Adipocyte (in vitro differentiated cells): ENCODE measurements at places on chromosomes 6 and 20.

- DNase-seq, result peak; percentile 33
Observed at GRCh38 chr6:132768051-132768517, 10.4 kb upstream of the VNN2 start.

- DNase-seq, result peak; percentile 55
Observed at GRCh38 chr6:26420688-26421171, 18.7 kb downstream of the BTN3A1 start.

GRCh38 chr6:150517175-150517574 lies 82.5 kb upstream of the PLEKHG1 start:
- no peak for DNase-seq

DNA sequence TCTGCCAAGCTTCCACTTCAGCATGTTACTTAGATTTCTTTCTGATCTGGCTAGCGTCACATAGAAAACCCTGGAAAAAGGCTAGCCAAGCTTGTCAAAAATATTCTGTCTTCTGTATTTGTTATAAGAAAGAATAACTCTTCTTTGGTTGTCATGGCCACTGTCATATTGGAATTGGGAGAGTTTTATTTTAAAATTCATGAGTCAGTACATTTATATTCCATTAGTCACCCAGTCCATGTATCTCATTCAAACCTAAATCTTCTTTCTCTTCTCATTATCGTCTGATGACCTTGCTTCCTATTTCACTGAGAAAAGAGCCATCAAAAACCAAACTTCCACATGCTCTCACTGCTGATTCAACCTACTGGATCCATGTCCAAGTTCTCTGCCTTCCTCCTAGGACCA lies 65.7 kb downstream of the EPM2A start:
- DNase-seq, result peak; percentile 60

DNA sequence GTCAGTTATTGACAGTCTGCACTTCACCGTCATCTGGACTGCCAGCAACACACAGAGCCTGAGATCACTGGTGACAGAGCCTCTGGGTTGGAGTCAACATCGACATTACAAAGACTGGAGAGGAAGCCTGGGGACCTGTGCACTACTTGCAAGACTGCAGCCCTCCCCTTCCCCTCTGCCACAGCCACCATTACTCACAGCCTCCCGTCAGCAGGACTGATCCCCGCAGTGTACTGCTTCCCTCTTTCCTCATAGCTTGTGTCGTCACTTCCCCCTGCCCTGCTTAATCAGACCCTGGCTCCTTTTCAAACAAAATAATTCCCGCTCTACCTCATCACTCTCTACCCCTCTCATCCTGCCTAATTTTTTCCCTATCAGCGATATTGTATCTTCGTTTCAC lies 235.5 kb upstream of the KCNQ5 start:
- no peak for DNase-seq

- no peak for DNase-seq
Observed at GRCh38 chr6:112343977-112344376, 3.2 kb upstream of the RFPL4B start.

GRCh38 chr6:111113336-111114086 lies 26.2 kb downstream of the SLC16A10 start:
- DNase-seq, result peak; percentile 7

DNA sequence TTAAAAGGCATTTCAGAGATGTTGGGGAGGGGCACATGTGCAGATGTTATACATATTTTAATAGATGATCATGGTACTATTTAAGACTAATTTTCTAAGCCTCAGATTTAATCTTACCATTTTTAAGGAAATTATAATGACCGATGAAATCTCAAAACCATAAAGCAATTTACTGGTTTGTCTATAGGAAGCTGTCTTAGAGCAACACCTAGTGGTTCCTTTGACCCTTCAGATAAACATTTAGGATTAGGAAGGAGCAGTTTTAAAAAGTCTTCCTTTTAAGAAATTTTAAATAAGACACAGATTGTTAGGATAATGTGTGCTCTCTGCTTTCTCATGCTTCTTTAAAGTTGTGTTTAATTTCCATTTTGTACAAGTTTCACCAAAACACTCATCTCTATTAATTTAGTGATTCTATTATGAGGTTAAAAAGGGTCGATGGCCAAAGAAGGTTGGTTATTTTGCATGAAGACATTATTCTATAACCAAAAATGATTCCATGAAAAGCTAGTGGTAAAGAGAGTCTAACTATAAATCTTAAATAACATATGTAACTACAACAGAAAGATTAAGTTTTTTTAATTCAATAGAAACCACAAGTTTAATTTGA lies 376.4 kb downstream of the HACE1 start:
- DNase-seq, result peak; percentile 18

DNA sequence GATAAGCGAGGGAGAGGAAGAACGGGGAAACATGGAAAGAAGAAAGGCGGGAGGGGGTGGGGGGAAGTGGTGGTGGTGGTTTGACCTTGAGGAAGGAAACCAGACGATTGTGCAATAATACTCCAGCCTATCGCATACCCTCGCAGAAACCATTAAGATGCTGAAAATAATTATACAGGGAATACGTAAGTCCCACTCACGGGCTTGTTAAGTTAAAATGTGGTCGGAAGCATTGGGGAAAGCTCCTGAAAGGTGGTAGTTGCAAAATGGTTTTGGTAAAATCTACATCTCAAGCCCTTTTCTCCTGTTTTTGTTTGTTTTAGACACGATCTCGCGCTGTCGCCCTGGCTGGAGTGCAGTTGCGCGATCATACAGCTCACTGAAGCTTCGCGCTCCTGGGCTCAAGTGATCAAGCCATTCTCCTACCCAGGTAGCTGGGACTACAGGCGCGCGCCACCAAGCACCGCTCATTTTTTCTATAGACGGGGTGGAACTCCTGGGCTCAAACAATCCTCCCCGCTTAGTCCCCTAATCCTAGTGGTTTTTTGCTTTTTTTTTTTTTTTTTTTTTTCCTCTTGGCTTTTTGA lies 128.9 kb upstream of the ZNF184 start:
- DNase-seq, result no peak

GRCh38 chr6:5509106-5509505 lies 247.8 kb downstream of the FARS2 start:
- DNase-seq, result no peak

DNA sequence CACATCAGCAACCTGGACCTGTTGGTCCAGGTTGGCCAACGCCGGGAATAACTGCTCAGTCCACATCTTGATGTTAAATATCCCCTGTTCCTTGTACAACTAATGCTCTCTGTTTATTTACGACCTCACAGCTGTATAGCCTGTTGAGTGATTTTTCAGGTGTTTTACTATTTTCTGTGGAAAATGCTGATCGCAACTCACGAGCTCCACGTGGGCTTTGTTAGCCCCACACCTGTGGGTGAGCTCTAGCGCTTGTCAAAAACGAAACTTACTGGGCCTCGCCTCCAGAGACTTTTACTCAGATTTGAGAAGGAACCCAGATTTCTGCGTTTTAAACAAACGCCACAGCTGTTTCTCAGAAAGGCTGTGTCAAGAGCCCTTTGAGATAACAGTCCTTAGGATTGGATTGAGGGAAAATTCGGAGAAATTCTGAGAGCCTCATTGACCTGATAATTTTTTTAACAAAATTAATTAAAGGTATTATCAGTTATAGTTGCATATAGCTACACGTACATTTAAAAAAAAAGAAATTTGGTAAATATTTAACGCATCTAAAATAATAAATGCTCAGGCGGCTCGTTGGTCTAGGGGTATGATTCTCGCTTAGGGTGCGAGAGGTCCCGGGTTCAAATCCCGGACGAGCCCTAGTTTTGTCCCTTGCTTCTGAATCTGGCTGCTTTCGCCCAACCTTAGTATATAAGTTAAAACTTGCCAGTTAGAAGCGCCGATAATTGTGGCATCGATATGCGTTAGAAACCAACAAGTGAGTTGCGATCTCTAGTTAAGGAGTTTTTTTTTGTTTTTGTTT lies 16.7 kb downstream of the HMGN4 start:
- peak; percentile 75 for DNase-seq

DNA sequence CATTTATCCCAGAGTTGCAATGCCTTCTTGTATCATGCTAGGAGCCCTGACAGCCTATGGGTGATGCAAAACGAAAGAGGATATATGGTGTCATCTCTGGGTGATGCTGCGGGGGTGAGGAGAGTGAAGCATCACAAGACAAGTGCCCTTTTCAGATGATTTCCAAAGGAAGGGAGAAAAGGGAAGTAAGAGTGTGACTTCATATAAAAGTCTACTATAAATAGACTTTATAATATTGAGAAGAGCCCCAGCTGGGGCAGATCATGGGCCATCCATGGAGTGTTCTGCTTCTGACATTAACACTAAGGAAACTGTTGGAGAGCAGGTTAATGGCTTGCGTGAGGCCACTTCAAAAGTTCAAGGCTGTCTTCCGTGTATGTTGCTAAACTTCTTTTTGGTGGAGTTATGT lies 4.4 kb downstream of the CD83 start:
- no peak for DNase-seq

DNA sequence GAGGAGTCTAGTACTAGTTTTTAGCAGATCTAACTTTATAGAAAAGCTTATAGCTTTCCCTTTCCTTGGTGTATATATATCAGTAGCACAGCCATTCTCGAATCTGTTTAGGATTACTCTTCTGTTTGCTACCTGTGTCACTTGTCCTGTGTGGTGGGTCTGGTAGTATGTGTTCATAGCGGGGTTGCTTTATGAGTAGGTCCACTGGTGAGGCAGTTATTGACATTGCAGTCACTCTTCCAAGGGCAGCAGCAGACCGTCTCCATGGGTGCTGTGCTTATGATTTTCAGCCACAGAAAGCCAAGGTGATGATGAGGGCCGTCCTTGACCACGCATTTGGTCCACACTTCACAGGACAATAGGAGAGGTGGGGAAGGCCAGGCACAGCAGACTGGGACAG lies 171.5 kb downstream of the CDKAL1 start:
- no peak for DNase-seq

GRCh38 chr6:37974381-37974780 lies 154.9 kb downstream of the ZFAND3 start:
- DNase-seq, result no peak

GRCh38 chr6:107957909-107958688 lies at the start of gene SEC63:
TSS of gene SEC63 (minus strand) at chr6:107958208. CDS start at chr6:107958009, 199 bp downstream.
- peak; percentile 99 for DNase-seq

GRCh38 chr20:54208548-54209176 lies 775 bp downstream of the PFDN4 start:
- peak; percentile 73 for DNase-seq

- DNase-seq, result peak; percentile 54
Observed at GRCh38 chr6:130969791-130970491, 93.1 kb downstream of the EPB41L2 start.

- no peak for DNase-seq
Observed at GRCh38 chr6:54861905-54862616, 15.5 kb downstream of the FAM83B start.

- no peak for DNase-seq
Observed at GRCh38 chr6:142637624-142638351, 307.2 kb downstream of the HIVEP2 start.

DNA sequence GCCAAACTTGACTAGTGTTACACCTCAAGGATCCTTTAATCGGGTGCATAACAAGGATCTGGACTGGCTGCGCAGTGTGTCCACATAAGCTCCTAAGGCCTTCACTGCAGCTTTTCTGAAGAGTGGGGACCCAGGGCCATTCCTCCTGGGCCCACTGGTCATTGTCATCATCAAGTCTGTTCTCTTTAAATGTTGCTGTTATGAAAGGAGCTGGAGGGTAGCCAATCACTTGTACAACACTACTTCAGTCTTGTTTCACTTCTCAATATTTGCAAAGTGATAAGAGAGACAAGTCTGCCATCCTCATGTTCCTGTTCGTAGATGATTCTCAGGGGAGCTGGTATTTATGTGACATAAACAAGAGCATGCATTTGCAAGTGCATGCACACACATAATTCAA lies 149.8 kb downstream of the SYNDIG1 start:
- DNase-seq, result no peak

DNA sequence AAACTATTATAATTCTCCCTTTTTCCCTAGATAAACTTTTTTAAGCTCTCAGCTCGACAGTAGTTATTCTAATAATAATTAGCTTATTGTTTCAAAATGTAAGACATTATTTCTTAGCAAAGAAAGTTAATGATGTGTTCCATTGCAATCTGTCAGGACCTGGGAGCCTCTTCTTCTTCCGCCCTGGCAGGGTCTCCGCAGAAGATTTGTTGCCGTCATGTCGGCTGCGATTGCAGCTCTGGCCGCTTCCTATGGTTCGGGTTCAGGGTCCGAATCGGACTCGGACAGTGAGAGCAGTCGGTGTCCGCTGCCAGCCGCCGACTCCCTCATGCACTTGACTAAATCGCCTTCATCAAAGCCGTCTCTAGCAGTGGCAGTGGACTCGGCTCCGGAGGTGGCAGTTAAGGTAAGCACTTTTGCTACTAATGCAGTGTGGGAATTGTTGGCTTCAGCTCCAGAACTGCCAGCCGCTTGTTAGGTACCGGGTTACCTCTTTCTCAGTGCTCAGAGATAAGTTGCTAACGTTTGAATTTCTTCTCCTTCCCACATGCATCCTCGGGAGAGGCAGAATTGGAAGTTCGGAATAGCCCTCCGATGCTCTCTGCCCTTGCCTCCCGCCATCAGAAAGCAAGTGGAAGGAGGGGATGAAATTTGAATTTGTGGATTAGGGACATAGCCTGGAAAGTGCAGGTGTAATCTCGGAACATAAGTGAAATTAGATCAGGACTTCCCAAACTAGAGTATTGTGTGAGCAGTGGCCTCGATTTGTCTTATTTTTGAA lies at the start of gene CDC40:
CDC40 (plus strand) TSS at position 200 of the 781 bp plus-strand sequence; CDS start at position 218, 18 bp downstream.
- DNase-seq, result peak; percentile 84

GRCh38 chr6:159959976-159960384 lies 8.9 kb upstream of the IGF2R start:
- DNase-seq, result peak; percentile 46

GRCh38 chr6:28206928-28207509 lies 18.1 kb upstream of the ZSCAN9 start:
- DNase-seq, result no peak

DNA sequence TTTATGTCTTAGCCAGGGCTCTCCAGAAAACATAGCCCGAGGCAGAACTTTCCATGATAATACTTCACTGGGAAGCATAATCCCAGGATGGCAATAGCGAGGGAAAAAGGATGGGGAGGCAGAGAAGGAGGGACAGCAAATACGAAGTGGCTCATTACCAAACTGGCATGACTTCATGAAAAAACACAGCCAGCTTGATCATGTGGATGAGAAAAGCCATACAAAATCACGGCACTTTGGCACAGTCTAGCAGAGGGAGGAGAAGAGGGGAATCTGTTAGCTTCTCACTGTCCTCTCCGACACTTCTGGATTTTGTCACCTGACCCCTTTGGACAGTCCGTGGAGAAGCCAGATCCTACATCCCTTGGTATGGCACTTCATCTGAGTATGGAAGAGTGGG lies 212.5 kb upstream of the GRIK2 start:
- no peak for DNase-seq

GRCh38 chr20:51758978-51759544 lies 9.1 kb downstream of the ATP9A start:
- DNase-seq, result no peak

- no peak for DNase-seq
Observed at GRCh38 chr6:32519118-32519909, 10.8 kb downstream of the HLA-DRB5 start.

DNA sequence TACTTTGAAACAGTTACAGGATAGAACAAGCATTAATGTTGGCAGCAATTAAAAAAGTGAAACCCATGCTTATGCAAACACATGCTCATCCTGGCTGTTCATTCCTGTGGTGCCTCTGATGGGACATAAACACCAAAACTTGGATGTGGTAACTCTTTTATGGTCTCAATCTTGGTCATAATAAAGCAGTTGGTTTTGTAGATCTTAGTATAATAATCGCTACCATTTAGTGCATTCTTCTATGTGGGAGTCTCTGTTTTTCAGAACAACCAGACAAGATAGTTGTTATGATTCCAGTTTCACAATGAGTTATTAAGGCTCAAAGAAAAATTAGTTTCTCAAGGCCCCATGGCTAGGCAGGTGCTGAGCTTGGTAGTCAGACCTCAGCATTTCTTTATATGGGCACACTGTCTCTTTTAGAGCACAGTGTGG lies 184.0 kb downstream of the UTRN start:
- no peak for DNase-seq

- DNase-seq, result no peak
Observed at GRCh38 chr20:50654904-50655303, 36.4 kb downstream of the RIPOR3 start.
